Umbilical cord (tissue), 2 donors: ENCODE measurements at places on chromosomes 5 and 9.
A peak's percentile ranks its signal among the peaks of the same experiment; 100 is the strongest.

DNA sequence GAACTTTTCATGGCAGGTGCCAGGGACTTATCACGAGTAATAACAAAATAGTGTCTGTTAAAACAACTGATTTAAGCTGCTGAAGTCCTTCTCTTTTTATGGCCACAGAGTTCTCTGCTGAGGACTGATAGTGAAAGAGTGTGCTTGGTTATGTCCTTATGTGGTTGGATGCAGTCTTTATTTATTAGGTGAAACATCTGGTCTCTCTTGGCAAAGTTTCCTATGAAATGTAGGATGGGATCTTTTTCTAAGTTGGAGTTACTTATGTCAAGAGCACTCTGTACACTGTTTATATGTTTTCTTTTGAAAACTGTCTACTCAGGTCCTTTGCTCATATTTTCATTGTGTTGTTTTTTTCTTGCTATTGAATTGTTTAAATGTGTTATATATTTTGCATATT, 1816.1 kb upstream of the C9orf72 start:
- peak; percentile 70 for DNase-seq

DNA sequence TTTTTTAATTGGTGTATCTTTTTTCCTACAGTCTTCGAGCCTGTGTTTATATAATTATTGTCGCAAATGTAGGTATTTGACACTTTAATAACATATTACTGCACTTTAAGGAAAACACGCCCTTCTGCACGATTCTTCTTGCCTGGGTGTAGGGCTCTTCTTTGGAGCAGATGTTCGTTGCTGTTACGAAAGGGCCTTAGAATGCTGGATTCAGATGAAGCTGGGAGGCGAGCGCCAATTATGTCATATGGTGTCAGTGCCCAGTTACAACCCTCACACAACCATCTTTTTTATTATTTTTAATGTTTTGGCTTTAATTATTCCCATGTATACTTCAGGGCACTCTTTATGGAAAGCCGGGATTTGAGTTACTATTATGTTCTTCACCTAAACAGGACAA, 553.0 kb downstream of the EBF1 start:
- no peak for DNase-seq

- DNase-seq: no peak
Measured at GRCh38 chr9:137051145-137051724, 2.6 kb downstream of the ENTPD2 start.

- no peak for DNase-seq
Measured at GRCh38 chr9:98108531-98109031, 10.4 kb downstream of the TRIM14 start.

DNA sequence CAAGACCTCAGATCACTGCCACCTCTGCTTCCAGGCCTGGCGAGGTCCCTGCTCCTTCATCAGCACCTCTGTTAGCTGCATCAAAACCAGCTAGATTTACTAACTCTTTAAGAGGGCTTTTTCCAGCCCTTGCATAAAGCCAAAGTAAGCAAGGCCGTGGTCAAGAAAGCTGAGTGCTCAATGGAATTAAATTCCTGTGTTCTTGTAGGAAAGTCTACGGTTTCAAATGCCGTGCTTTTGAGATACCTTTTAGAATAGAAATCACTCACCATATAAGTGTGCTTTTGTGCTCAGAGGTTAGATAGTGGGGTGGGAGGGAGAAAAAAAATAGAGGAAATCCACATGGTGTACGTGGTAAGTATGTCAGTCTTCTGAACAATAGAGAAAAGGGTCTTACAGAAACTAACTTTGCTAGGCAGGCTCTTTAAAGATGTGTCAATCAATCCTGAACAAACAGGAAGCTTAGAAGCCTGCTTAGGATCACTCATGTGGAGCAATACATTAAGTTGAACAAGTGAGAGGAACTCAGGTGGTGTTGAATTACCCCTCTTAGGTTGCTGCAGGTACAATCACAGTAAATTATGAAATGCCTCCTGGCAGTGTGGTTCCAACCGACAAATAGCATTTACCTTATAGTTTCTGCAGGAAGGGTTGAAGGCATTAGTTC, 79.7 kb downstream of the SEMA6A start:
- DNase-seq: no peak

- DNase-seq: no peak
Measured at GRCh38 chr9:92276331-92277032, 17.0 kb downstream of the IARS1 start.

DNA sequence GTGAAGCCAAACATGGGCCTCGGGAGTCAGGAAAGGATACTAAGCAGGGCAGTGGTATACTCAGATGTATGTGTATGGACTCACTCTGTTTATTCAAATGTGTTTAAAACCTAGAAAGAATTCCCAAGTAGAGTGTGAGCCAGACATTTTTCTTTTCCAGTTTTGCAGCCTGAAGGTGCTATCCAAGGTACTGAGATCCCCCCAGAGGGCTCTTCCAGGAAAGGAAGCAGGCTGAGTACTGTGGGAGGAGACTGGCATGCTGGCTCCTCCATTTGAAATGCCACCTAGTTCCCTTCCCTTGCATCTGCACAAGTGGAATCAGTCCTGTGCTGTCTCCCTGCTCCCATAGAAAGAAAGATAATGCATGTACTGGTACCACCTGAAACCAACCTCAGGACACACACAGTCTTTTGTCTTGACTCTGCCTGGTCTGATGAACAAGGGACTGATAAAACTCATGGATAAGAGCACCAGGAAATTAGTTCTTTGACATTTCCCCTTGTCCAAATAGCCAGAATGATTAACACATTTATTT, 85.9 kb downstream of the HRH2 start:
- no peak for DNase-seq

GRCh38 chr9:26171691-26172090, 493.4 kb upstream of the TUSC1 start:
- no peak for DNase-seq

- no peak for DNase-seq
Measured at GRCh38 chr5:140113180-140113698, 670 bp upstream of the PURA start.

- peak; percentile 41 for DNase-seq
Measured at GRCh38 chr9:134734270-134734669, 92.7 kb downstream of the COL5A1 start.
